K562 (cell line): ENCODE measurements at places on chromosomes 6 and 20. TPM values are rescaled to one million over a fixed set of nuclear protein-coding genes. Genes with fewer than 3 reads are reported as not detected.
A peak's percentile ranks its signal among the peaks of the same experiment; 100 is the strongest.

- no peak for DNase-seq
These were observed 65.2 kb upstream of the EDN3 start for GRCh38 chr20:59235226-59235625.

- peak; percentile 75 for DNase-seq
These were observed 283.9 kb downstream of the TBC1D7 start for GRCh38 chr6:13044390-13044789.

DNA sequence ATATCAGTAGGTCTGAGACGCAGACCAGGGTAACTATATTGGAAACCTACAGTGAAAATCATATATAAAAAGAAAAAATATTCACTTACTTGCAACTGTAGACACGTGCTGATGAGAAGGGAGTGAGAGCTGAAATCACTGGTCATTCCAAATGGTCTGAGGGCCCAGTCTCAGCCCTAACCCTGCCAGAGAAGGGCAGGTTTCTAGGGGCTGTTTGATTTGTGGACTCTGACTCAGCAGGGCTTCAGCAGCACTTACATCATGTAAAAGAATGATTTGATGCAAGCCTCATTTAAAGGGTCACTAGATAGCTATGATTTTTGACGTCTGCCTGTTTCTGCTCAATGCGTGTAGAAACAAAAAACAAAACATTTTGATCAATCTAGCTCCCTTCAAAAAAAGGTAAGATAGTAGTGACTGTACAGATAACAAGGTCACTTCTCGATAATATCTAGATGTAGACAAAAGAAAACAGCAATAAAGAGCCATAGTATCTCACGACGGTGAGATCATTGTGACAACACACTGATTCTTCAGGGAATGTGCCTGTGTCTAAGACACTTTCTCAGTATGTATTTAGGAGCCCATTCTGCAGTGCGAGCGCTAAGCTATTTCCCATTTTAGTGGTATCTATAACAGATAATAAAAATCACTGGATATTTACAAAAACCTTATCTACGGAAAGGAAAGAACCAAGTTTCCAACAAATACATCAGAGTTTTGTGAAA is 307.2 kb downstream of the HIVEP2 start:
- DNase-seq, result no peak

SEL1L2 gene
- total RNA-seq, result not detected in 2 replicates

ZNF311 gene
- 6.5 and 7.5 TPM in 2 replicates for total RNA-seq

SSTR4 gene
- not detected in 2 replicates for total RNA-seq
